DMS79 (cell line): ENCODE measurements at places on chromosomes 12 and 14.

DNA sequence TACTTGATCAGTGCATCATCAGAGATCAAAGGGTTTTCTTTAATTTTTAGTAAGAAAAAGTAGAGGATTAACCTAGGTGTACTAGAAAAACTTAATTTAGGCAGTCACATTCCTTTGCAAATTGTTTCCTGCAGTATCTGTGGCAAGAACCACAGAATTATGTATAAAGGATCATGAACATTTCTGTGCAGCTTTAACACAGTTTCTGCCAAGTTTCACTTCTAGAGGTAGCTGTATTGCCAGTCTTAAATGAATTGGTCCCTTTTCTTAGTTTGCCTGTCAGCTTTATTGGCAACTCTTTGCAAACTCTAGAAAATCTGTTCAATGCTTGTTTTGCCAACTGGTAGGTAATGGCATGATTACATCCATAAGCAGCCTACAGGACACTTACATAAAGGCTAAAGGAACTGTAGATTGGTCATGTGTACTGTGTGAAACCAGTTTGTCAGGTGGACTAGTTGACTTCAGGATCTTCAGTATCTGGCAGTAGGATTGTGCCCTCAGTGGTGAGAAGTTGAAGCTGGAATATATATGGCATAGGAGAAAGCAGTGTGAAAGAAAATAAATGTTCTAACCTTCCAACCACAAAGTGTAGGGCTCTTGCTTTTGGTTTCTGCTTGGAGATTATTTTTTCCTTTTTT lies 75.9 kb downstream of the TTLL5 start:
- no peak for DNase-seq

DNA sequence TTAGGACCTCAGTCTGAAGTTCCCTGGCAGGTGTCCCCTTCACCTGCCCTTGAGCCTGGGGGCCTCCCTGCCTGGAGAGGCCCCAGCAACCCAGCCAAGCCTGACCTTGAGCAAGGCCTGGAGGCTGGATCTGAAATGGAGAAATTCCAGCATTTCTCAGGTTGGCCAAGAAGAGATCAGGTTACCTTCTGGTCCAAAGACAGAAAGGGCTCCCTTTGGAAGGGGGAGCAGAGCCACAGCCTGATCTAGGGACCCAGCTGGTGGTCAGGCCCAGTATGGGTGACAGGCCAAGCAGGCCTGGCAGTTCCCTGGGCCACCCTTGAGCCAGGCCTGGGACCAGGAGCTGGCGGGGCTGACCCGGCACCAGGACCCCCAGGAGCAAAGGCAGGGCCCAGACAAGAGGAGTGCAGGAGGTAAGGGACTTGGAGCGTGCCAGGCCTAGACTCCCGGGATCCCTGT lies 82.8 kb downstream of the TNFAIP2 start:
- no peak for DNase-seq

DNA sequence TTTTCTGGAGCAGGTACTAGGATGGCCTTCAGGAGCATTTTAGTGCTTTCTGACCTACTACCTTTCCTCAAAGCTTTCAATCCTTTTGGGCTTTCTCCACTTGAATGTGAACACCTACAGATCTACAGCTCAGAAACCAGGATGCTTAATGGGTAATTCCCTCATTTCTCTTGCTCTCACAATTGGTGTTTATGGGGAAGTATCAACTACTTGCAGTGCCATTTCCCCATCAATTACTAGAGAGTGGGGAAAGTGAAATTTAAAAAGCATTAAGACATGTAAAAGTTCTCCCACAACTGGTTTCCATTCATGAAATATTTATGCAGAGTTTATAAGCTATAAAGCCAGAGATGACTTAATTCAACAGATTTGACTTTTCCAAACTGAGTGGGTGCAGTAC lies 2.1 kb upstream of the YY1 start:
- no peak for DNase-seq

GRCh38 chr12:10101042-10101579 lies 2.3 kb upstream of the CLEC1A start:
- no peak for DNase-seq

GRCh38 chr12:86293682-86294240 lies 37.6 kb upstream of the MGAT4C start:
- DNase-seq: no peak

DNA sequence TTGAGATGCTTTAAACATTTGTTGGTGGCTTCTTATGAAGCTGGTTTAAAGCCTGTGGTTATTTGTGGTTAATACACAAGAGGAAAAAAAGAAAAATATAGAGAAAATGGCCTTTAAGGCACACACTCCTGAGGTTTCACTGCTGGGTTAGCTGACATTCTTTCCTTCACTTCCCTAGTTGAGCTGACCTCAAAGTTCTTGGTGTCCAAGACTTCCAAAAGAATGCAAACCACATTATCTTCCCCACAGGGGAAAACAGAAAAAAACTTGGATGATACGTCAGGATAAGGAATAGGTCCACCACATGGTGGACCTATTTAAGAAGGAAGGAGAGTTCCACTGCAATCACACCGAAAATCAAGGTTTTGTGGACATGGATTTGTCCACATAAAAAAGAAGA lies 94.3 kb downstream of the SLC25A21 start:
- DNase-seq: no peak

DNA sequence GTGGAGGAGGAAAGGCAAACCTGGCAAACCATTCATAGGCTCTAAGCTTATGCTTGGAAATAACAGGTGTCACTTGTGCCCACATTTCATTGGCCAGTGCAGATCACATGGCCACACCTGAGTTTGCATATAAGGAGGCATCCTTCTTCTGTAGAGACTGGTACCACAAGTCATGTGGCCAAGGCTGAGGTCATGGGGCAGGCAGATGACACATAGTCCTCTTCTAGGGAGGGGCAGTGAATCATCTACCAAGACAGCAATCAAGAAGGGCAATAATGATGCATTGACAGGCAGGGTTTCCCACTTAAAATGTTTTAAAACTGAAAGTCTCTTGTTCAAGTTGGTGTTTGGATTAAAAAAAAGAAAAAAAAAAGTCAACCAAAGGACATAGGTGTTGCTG lies 77.3 kb downstream of the DAAM1 start:
- DNase-seq: no peak

- DNase-seq: peak; percentile 74
Observed at GRCh38 chr14:37597914-37598746, 2.7 kb downstream of the TTC6 start.

DNA sequence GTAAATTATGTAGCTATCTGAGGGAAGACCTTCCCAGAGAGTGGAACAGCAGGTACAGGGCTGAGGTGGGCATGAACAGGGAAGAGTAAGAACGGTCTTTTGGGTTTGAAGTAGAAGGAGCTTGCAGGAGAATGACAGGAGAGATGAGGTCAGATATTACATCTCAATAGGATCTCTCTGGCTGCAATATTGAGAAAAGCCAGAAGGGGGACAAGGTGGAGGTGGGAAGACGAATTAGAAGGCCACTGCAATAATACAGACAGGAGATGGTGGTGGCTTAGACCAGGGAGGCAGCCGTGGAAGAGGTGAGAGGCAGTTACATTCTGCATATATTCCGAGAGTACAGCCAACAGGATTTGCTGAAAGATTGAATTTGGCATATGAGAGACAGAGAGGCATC lies 310.2 kb downstream of the APAF1 start:
- no peak for DNase-seq

GRCh38 chr14:77111021-77111420 lies 13.0 kb downstream of the CIPC start:
- no peak for DNase-seq

GRCh38 chr14:26528415-26529182 lies 69.2 kb downstream of the NOVA1 start:
- DNase-seq: no peak

DNA sequence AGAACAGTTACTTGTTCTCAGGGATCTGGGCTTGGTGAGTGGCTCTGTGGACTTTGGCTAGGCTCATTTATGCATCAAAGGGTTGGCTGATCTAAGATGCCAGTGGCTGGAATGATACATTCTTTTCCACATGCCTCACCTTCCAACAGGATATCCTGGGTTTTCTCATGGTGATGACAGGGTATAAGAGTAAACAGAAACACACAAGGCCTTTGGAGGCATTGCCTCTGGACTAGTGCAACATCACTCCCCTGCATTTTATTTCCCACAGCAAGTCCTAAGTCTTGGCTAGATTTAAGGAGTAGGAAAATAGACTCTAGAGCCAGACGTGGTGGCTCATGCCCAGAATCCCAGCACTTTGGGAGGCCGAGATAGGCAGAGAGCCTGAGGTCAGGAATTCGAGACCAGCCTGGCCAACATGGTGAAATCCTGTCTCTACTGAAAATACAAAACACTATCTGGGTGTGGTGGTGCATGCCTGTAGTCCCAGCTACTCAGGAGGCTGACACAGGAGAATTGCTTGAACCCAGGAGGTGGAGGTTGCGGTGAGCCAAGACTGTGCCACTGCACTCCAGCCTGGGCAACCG lies 47.9 kb downstream of the RPH3A start:
- DNase-seq: no peak

- no peak for DNase-seq
Observed at GRCh38 chr14:65170318-65170717, 68.0 kb upstream of the MAX start.

- DNase-seq: no peak
Observed at GRCh38 chr12:42262271-42262670, 24.2 kb upstream of the YAF2 start.

DNA sequence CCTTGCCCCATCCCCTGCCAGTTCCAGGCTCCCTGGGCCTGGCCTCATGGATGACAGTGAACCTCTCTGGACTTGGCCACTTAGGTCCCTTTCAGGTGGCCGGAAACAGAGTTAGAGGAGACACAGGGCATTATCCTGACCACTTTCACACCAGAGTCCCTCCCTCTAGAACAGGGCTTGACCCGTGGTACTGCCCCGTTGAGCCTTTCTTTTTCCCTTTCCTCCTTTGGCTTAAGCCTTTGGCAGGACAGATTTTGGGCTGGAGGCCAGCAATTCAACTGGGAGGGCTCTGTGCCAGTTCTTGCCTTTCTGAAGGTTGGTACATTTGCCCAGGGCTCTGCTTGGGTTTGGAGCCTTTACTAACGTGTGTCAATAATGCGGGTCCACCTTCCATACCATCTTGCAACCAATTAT lies 22.8 kb downstream of the TPCN1 start:
- peak; percentile 53 for DNase-seq

- DNase-seq: no peak
Observed at GRCh38 chr12:50614167-50614759, 109.5 kb downstream of the DIP2B start.

DNA sequence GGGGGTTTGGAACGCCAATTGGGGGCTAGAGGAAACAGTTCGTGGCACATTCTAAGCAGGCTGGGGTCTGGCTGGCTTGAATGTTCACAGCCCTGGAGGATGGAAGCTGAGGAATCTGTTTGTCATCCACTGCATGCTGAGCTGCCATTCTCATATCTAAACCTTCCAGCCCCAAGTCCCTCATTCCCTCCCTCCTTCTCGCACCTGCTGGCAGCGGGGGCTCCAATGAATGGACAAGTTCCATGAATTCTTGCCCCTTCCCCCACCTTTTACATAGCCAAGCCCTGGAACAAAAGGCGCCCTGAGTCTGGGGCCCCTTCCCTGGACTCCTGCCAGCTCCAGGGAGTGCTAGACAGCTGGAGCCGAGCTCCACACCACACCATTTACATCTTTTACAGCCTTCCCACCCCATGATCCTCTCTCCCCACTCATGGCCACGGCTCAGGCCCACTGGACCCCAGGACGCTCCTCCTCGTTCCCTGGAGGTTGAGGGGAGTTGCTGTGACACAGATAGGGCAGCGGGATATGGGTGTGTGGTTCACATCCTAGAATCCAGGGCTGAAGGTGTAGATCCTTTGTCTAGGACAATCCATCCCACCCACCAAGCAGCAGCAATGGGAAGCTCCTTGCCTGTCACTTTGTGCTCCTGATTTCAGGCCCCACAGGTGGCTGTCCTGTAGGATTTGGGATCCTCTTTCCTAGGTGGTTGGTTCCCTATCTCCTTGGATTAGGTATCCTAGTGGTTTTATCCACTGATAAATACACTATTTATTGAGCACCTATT lies 21.7 kb upstream of the VRTN start:
- no peak for DNase-seq

DNA sequence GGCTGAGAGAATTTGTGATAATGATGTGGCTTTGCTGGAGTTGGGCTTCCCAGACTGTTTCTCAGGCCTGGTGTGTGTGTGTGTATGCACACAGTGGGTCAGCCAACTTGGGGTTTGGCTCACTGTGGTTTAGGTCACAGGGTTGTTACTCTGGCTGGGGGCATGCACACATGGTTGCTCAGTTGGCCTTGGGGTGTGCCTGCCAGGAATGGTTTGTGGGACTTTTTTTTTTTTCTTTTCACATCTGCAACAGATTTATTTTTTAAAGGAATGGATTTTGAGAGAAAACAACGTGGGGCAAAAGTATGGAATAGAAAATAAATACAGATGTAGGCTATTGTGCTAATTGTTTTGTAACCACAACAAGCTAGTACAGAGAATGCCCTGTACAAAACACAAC lies 25.0 kb upstream of the GTF2A1 start:
- no peak for DNase-seq

DNA sequence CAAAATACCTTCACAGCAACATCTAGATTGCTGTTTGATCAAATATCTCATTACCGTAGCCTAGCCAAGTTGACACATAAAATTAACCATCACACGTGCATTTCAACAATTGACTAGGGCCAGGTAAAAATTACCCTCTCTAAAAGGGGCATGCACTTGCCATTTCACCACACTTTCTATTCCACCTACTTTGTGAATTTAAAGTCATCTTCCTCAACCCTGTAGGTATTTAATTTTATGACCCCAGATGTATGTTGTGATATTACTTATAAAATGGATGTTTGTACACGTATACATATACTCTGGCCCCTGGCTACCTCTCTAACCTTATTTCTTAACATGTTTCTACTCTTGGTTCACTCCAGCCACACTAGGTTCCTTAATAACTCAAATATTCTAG lies 160.2 kb downstream of the FOXA1 start:
- no peak for DNase-seq

- DNase-seq: no peak
Observed at GRCh38 chr12:104280111-104280510, 23.4 kb upstream of the EID3 start.

DNA sequence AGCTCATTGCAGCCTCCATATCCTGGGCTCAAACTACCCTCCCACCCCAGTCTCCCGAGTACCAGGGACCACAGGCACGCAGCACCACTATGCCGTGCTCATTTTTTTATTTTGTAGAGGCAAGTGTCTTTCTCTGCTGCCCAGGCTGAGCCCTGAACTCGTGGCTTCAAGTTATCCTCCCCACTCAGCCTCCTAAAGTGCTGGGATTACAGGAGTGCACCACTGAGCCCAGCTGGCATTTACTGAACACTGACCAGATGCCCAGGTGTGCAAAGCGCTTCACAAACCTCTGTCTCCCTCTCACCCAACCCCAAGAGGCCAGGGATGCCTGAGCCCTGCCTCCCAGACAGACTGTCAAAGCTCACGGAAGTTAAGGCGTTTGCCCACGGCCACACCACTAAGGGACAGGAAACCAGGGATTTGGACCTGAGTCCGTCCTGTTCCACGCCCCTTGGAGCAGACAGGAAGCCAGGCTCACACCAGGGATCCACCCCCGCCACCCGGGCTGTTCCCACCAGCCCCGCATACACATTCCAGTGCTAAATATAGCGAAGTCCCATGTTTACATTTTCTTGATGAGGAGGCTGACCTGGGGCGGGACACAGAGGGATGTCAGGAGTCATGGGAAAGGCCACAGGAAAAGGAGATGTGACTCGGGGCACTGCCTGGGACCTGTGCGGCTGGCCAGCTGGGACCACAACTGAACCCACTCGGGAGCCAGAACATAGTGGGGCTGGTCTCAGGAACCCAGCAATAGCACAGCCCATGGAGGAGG lies 51.2 kb downstream of the TESC start:
- no peak for DNase-seq
